ENCODE measurements at places on chromosomes 2 and 18.
A peak's percentile ranks its signal among the peaks of the same experiment; 100 is the strongest.

- DNase-seq, result no peak
Measured at GRCh38 chr2:235728800-235729556, 235.1 kb downstream of the AGAP1 start.

GRCh38 chr18:47728921-47729320 lies 201.5 kb downstream of the SMAD2 start:
- no peak for DNase-seq

- no peak for DNase-seq
Measured at GRCh38 chr2:74857725-74858124, 23.8 kb downstream of the HK2 start.

DNA sequence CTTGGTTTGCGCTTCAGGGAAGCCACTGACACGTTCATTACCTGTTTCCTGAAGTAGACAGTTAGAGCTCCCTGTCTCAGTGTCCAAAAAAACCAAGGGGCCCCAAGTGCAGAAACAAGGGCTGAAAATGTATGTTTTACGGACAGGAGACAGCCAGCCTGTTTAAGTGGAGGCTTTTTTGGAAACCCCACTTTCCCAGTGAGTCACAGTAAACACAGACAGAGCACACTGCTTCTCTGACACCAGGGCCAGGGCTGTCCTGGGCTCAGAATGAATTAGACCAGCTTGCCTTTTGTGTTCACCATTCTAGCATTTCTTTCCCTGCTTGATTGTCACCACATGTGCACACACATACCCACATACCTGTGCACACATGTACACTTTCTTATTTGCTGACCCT lies 128.6 kb downstream of the SH3RF3 start:
- DNase-seq, result no peak

- DNase-seq, result peak; percentile 8
Measured at GRCh38 chr2:72973566-72974435, 56.5 kb downstream of the EMX1 start.

DNA sequence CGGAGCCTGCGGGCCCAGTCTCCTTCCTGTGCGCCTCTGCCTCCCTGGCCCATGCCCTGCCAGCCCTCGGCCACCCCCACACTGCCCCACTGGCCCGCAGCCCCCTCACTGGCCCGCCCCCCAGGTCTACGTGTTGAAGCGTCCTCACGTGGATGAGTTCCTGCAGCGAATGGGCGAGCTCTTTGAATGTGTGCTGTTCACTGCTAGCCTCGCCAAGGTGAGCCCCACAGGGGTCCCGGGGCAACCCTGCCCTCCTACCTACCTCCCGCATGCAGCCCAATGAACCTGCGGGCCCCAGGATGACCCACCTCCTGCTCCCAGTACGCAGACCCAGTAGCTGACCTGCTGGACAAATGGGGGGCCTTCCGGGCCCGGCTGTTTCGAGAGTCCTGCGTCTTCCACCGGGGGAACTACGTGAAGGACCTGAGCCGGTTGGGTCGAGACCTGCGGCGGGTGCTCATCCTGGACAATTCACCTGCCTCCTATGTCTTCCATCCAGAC lies 3.3 kb downstream of the CTDSP1 start:
- DNase-seq, result no peak

DNA sequence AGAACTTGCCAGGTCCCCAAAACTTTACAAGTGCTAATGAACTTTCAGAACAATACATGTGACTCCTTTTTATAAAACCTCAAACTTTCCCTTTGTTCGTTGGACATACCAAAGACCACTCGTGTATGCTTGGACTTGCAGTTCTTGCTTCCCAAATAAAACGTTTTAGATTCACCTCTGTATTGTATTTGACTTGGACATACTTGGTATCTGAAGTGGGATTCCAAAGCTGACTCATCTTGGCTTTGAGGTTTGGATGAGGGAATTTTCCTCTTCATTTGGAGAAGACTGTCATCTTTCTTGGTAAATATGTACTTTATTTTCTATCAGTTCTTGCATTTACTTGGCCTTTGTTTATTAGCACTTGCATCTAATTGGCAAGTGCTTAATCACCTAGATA lies 8.0 kb upstream of the CYB5A start:
- DNase-seq, result no peak

GRCh38 chr2:176140513-176141317 lies 10.6 kb upstream of the HOXD4 start:
- peak; percentile 21 for DNase-seq

- no peak for DNase-seq
Measured at GRCh38 chr2:37576831-37577230, 94.6 kb downstream of the CDC42EP3 start.

DNA sequence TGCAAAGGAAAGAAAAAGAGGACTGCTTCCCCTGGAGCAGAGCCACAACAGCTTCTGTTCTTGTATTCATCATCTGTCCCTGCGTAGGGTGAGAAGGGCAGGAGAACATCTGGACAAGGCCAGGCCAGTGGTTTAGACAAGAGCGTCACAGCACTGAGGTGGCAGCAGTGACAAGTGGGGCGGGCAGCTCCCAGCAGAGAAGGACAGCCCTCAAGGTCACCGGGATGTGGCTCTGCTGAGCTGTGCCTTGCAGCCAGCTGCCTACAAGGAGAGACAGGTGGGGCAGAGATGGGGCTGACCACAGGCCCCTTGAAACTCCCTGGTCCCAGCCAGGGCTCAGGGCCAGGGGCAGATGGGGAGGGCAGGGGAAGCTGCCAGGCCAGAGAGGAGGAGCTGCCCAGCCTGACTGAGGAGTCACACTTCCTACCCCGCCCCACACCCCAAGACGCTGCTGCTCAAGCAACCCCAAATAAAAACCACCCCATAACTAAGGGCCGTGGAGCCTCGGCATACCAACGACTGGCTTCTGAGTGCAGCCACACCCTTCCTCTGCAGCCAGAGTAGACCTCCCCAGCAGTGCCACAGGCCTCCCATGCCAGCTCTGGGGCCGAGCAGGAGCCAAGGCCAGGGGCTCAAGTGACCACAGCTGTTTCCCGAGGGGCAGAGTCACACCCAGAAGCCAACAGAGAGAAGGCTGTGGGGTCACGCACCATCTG lies 5.4 kb downstream of the RAB11FIP5 start:
- peak; percentile 7 for DNase-seq

DNA sequence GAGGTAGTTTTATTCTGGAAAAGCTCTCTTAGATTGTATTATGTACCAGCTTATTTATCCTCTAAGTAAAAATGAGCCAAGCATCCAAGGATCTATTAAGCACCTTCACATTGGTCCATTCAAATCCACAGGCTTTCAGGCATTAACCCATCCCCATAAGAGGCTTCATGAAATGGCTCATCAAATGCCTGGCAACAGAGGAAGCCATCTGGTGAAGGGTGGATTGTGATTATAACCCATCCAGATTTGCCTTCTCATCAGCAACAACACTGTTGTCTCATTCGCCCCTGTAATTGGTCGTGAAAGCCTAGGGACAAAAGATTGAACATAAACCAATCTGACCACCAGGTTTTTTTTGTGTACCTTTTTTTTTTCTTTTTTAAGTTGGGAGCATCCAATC lies 134.3 kb upstream of the TACR1 start:
- DNase-seq, result no peak

DNA sequence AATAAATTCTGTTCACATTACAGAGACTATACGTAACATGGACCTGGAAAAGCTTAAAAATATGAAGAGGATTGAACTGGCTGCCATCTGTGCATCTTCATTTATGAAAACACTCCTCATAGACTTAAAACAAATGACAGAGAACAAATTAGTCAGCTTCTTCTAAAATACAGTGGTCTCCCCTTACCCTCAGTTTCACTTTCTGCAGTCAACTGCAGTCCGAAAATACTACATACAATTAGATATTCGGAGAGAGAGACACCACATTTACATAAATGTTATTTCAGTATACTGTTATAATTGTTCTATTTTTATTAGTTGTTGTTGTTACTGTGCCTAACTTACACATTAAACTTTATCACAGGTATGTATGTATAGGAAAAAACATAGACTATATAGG lies 6.5 kb downstream of the RNF103 start:
- DNase-seq, result no peak

GRCh38 chr18:35201256-35201931 lies 39.4 kb upstream of the ZNF397 start:
- no peak for DNase-seq

GRCh38 chr18:36247036-36247435 lies 50.5 kb upstream of the FHOD3 start:
- DNase-seq, result no peak

DNA sequence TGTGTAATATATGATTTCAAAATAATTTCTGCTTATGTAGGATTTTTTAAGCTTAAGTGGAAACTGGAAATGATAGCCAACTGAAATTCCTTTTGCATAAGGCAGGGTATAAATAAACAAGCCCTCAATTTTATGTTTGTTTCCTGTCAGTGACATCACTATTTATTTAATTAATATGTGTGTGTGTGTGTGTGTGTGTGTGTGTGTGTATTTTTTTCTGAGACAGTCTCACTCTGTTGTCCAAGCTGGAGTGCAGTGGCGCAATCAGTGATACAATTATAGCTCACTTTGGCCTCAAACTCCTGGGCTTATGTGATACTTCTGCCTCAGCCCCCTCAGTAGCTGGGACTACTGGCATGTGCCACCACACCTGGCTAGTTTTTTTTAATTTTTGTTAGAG lies 29.3 kb upstream of the CYP20A1 start:
- DNase-seq, result no peak

DNA sequence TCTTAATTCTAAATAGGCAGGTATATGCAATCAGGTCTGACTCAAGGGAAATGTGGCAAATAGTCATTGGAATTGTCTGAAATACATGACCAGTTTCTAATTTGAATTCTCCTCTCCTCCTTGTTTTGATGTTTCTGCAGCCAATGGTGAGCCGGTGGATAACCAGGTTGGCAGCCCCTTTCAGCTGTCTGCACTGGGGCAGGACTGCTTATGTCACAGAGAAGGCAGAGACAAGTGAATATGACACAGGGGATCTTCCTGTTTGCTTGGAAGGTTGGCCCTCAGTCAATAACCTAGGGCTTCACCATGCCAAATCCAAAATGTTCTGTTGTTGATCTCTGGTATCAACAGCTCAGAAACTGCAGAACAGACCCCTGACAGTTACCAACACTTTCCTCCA lies 12.1 kb downstream of the MYT1L start:
- DNase-seq, result no peak

DNA sequence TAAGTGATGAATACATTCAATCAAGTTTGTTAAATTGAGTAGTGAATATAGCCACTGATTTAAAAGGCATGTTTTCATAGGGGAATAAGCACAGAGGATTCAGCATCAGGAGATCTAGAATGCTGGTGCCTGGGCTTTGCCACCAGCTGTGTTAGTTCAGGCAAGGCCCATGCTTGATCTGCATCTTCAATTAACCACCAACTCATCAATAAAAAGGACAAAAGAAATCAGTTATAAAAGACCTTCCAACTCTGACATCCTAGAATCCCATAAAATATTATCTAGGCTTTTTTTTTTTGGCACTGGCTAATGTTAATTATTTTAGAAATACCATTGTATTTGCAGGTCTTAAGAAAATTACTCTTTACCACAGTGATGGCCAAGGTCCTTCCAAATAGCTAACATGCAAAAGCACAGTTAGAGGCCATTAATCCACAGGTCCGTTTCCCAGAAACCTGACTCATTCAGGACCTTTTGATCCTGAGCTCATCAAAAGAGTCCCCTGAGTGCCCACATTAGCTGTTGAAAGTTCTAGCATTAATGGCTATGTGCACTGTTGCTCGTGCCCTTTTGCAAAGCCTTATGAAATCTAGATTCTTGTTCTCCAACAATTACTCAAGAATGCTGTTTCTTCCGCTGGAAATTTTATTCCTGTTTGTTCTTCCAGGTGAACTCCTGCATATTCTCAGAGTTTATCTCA lies 170.0 kb downstream of the CYRIA start:
- no peak for DNase-seq

DNA sequence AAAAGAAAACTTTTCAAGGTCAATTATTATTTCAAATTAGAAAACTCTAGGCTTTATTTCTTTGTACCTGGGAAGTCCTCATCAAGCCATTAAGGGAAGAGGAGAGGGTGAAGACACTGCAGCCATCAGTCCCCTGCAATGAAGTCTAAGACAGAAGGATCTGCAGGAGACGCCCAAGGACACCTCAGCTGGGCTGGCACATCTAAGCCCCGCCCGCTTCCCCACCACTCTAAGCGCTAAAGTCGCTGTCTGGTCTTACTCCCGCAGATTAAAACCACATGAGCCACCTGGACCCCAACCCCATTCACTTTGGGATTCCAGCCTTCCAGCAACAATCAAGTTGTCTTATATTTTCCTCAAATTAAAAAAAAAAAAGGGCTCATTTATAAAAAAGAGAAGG lies 104.4 kb downstream of the AFF3 start:
- no peak for DNase-seq

GRCh38 chr2:100906131-100906530 lies 86.2 kb downstream of the NPAS2 start:
- DNase-seq, result no peak

DNA sequence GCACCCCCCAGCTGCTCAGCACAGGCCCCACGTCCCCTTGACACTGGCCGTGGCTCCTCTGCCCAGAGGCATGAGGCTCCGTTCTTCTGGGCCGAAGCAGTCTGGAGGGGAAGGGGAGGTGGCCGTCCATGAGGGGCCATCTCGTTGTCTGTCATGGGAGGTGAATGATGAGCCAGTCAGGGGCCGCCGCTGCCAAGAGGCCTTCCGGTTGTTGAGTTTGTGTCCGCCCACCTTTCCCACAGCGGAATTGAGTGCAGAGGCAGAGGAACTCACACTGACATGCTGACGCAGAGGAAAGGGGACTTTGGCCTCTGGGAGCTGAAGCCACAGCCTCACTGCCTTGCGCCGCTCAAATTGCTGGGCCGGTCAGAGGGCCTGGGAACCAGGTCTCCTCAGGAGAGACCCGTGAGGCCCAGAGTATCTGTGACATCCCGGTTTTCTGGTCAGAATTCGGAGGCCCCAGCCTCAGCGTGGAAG lies 268.4 kb downstream of the ATAD2B start:
- DNase-seq, result no peak

DNA sequence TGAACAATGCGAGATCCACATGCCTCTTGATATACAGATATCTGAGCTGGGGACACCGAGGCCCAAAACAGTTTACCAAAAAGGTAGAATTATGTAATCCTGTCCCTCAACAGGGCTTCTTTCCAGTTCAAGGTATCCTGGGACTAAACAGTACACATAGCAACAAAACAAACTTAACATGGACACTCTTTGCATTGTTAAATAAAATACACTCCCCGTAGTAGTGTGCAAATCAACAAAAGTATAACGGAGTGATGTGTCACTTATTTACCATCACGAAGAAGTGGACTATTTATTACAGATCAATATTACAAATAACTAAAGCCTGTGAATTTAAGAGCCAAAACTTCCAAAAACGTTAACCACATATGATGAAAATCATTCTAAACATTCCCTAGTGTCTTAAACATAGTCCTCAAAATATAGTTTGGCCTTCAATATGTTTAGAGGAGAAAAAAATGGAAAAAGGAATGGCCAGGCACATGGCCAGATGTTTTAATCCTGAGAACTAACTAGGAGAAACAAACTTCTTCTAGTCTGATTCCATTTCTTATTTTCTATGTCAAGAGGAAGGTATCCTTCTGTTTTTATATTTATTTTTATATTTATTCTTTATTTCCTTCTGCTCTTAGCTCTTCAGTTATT lies 377.5 kb downstream of the OSR1 start:
- no peak for DNase-seq

- DNase-seq, result no peak
Measured at GRCh38 chr2:23767876-23768621, 158.9 kb downstream of the ATAD2B start.

All from activated effector memory CD4-positive, alpha-beta T cell treated with Interleukin-2 at 50 U/mL for 16 hours (primary cell).